GM23338 (cell line): ENCODE measurements at places on chromosomes 1 and 21. TPM values are rescaled to one million over a fixed set of nuclear protein-coding genes. Genes with fewer than 3 reads are reported as not detected.
A peak's percentile ranks its signal among the peaks of the same experiment; 100 is the strongest.

The PRAMEF25 gene
- total RNA-seq = not detected in 2 replicates

The LCE1C gene
- not detected in 2 replicates for total RNA-seq

DNA sequence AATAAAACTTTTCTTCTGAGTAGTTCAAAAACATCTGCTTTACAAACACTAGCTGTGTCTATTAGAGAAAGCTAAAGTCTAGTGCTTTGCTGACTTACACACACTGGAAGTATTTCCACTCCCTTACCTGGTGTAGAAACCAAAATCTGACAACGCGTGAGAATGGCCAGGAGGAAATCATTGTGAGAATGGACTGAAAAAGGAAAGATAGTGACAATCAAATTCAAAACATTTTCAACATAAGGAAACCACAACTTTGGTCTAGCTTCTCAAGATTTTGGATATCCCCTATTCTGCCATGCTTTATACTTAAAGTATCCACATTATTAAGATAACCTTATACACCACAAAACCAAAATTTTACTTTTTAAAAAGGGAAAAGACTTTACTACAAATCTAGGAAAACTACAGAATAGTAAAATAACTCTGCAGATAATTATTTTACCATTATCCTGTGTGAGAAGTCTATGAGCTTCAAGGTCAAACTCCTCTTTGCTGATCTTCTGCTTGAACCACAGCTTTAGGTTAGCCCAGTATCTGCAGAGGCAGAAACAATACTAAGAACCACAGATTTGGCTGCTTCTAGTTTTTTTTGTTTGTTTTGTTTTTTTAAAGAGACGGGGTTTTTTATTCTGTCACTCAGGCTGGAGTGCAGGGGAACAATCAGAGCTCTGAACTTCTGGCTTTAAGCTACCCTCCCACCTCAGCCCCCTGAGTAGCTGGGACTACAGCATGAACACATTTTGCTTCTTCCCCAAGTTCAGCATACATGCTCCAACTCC is 6.6 kb downstream of the TADA1 start:
- DNase-seq = no peak

DNA sequence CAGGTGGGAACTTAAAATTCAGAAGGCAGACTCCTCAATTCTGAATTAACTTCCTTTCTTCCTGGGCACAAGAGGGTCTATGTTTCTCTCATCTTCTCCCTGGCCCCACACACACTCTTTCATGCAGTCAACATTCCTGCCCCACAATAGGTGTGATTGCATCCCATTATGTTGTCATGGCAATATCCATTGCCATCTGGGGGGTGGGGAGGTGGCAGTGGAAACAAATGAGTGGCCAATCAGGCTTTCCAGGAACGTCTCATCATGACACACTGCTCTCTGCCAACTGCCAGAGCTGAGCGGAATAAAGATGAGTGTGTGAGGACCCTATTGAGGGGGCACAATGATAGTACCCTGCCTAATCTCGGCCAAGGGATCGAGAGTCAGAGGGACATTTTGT is 80.4 kb downstream of the KCND3 start:
- DNase-seq = peak; percentile 63
